Epithelial cell of proximal tubule (primary cell): ENCODE measurements at places on chromosomes 13 and 19. TPM values are rescaled to one million over a fixed set of nuclear protein-coding genes. Genes with fewer than 3 reads are reported as not detected.
A peak's percentile ranks its signal among the peaks of the same experiment; 100 is the strongest.

DNA sequence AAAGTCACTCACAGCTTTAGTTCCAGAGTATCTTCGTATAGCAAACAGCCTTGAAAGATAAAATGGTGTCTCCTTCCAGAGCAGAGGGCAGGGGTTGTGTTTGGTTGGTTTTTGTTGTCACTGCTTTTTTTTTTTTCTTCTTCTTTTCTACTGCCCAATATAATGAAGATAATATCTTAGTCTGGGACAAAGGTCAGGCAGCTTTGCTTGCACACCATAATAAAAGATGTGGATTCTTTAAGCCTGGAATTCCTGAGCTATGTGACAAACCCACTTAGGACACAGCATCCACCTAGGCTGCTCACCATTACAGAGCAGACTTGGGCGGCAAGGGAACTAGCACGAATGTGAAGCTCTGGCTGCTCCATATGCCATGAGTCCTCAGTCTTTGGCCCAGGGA lies 165.6 kb upstream of the MIR17HG start:
- no peak for DNase-seq

GRCh38 chr19:42132030-42132628 lies at the start of gene POU2F2:
TSS of gene POU2F2 (minus strand) at chr19:42132446. CDS start at chr19:42132411, 35 bp downstream.
- DNase-seq = no peak

DNA sequence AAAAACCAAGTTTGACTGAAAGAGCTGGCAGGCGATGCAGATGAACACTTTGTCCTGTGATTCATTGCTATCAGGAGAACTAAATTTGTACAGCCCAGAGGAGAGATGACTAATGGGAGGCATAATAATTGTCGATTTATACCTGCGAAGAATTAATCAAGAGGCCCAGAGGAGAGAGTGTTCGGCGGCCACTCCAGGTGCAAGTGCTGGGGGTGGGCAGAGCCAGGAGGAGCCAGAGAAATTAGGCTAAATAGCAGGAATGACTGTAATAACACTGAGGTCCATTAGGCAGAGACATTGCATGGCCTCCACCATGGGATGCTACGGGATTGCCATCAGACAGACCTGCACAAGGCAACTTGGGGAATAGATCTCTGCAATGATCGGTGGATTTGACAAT lies 107.7 kb upstream of the UQCRFS1 start:
- DNase-seq = no peak

- DNase-seq = no peak
These were observed 1045.4 kb upstream of the MIR17HG start for GRCh38 chr13:90302107-90302506.

DNA sequence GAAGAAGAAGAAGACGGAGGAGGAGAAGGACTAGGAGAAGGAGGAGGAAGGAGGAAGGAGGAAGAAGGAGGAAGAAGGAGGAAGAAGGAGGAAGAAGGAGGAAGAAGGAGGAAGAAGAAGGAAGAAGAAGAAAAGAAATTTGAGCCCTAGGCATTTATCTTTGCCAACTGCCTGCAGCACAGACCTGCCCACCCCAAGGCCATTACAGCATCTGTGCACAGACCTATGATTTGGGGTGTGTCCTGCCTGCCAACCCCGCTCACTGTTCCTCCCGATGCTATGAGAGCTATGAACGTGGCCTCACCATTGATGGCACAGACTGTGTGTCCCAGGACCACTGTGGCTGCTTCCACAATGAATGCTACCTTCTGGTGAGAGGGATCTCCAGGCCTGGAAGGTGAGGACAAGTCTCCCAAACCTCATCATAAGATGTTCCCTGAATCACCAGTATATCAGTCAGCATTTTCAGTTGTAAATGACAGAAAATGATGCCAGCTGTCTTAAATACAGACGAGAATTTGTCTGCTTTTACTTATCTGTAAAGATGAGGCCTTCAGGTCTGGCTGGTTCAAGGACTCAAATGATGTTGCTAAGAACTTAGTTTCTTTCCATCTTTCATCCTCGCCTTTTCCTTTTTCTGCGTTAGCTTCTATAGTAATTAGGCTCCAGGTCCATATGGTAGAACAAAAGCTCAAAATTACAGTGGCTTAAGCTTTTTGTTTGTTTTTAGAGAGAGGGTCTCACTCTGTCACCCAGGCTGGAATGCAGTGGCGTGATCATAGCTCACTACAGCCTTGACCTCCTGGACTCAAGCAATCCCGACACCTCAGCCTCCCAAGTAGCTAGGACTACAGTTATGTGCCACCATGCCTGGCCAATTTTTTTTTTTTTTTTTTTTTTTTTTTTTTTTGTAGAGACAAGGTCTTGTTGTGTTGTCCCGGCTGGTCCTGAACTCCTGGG lies 3.9 kb upstream of the SDHAF1 start:
- no peak for DNase-seq

GRCh38 chr19:55632463-55632834 lies 8.1 kb upstream of the ZNF784 start:
- DNase-seq = peak; percentile 79

- no peak for DNase-seq
These were observed 265.2 kb upstream of the MAB21L1 start for GRCh38 chr13:35741657-35742056.

DNA sequence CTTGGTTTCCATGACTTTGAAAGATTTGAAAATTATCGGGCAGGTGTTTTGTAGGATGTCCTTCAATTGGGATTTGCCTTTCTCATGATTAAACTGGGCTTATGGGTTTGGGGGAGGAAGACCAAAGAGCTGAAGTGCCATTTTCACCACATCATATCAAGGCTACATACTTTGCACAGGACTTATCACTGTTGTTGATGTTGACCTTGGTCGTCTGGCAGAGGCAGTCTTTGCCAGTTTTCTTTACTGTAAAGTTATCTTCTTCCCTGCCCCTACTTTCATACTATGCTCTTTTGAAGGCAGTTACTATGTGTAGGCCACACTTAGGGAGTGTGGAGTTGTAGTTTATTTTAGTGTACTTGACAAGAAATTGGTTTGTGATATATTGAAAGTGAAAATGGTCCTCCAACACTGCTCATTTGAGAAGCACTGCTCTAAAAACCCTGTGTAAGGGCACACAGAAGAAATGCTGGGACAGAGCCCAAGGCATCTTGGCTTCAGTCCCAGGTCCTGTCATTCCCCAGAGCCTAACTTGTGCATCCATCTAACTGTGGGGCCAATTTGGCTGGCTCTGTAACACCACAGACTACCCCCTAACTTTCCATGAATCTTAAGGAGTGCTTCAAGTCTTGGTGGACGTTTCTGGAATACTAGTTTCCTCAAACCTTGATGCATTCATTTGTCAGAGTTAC lies 384.9 kb downstream of the KCNRG start:
- no peak for DNase-seq

The FSTL3 gene
- total RNA-seq = 199 and 483 TPM in 2 replicates

The CYSLTR2 gene
- total RNA-seq = not detected in 2 replicates

- no peak for DNase-seq
These were observed 463 bp downstream of the CATSPERG start for GRCh38 chr19:38335949-38336637.
